ENCODE measurements at places on chromosomes 4 and X. TPM values are rescaled to one million over a fixed set of nuclear protein-coding genes. Genes with fewer than 3 reads are reported as not detected.
A peak's percentile ranks its signal among the peaks of the same experiment; 100 is the strongest.

The TLR10 gene
- total RNA-seq, result not detected

The GAGE12J gene
- total RNA-seq, result not detected

- DNase-seq, result peak; percentile 7
These were observed 26.7 kb downstream of the OTC start for GRCh38 chrX:38379088-38379487.

- no peak for DNase-seq
These were observed 135.1 kb downstream of the REPS2 start for GRCh38 chrX:17081511-17081910.

GRCh38 chrX:154986826-154987575, 35.5 kb downstream of the F8 start:
- DNase-seq, result no peak

DNA sequence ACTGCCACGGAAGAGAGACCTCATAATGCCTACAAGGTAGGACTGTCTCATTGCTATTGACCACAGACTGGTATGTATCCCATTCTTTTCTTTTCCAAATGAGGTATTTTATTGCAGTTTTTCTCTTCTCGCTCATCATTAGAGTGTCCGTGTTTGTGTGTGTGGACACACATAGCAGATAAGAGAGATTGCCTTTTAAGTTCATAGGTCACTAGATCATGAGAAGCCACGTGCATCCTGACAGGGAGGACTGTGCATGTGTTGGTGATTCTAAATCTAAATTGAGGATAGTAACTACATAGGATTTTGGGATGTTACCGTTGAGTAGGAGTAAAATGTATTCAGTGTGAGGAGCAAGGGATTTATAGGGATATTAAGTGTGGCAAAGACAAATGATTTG, 37.3 kb downstream of the HPGD start:
- no peak for DNase-seq

GRCh38 chr4:8878421-8878820, 6.8 kb upstream of the HMX1 start:
- DNase-seq, result no peak

The USP17L13 gene
- not detected for total RNA-seq

The RRH gene
- not detected for total RNA-seq

The GCNA gene
- total RNA-seq, result 3.4 TPM

Measured in MCF 10A (cell line).